ENCODE measurements at places on chromosomes 6 and 20.

- no peak for DNase-seq
Observed at GRCh38 chr6:347951-348859, 43.3 kb upstream of the IRF4 start.

- no peak for DNase-seq
Observed at GRCh38 chr6:73680289-73680918, 15.6 kb upstream of the CD109 start.

DNA sequence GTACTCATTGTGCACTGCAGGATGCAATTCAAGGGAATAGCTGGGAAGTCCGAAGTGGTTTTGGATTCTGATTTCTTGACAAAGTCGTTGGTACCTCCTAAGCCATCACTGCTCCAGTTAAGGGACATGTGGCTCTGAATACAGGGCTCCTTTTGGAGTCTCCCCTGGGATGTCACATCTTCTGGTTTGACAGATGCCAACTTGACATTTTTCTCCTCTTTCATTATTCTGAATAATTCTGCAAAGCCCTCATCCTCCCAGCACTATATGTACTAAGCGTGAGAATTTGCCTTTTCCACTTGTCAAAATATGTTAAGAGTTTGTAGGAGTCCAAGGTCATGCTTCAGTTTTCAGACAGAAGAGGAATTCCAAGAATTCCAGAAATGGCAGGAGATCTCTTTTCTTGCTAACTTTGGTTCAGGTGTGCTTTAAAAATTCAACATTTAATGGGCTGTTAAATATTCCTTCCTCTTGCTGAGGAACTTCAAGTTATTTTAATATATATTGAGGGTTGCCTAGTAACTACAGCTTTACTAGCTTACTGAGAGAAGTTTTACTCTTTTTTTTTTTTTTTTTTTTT, 38.7 kb downstream of the DOK5 start:
- no peak for DNase-seq

DNA sequence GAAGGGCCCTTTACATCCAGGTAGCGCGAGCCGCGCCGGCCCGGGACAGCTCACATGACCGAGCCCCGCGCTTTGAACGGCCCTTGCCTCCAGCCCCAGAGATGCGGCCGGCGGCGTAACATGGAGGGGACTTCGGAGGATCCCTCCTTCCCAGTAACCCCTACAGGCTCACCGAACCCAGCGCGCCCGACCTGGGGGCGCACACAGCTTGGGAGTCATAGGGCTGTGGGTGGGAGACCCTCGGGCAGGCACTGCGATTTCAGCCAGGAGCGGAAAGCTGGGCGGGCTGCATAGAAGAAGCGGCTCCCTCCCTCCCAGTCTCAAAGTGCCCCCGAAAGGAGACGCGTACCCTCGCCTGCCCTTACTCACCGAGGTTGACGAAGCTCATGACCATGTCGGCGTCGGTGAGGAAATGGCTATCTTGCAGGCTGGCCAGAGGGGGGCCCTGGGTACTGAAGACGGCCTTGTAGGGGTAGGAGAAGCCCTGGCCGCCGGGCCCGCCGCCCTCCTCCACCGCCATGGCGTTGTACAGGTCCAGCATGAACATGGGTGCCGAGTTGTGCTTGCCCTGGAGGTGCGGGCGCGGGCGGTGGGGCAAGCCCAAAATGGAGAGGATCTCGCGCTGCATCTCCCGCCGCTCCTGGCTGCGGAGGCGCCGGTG, 975 bp downstream of the BMP7 start:
- no peak for DNase-seq

DNA sequence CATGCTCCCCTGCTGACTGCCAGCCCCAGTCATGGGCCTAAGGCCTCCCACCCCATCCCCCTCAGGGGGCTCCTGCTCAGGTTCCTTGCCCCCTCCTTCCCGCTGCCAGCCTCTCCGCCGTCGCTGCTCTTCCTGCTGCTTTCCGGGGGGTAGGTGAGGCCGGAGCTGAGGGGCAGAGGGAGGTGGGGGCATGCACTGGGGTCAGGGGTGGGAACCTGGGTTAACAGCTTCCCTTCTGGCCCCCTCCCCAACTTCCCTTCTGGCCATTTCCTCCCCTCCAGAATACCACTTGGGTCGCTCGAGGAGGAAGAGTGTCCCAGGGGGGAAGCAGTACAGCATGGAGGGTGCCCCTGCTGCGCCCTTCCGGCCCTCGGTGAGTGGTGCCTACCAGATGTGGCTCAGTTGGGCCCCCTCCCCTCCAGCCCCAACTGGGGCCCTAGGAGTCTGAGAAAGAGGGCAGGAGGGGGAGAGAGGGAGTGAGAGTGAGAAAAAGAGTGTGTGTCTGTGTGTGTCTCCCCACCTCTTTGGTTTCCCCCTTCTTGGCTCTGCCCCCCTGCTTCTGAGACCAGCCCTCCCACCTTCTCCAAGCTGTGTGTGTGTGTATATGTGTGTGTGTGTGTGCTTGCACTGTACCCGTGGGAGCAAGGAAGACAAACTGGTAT, 12.1 kb downstream of the SYNGAP1 start:
- DNase-seq = no peak

DNA sequence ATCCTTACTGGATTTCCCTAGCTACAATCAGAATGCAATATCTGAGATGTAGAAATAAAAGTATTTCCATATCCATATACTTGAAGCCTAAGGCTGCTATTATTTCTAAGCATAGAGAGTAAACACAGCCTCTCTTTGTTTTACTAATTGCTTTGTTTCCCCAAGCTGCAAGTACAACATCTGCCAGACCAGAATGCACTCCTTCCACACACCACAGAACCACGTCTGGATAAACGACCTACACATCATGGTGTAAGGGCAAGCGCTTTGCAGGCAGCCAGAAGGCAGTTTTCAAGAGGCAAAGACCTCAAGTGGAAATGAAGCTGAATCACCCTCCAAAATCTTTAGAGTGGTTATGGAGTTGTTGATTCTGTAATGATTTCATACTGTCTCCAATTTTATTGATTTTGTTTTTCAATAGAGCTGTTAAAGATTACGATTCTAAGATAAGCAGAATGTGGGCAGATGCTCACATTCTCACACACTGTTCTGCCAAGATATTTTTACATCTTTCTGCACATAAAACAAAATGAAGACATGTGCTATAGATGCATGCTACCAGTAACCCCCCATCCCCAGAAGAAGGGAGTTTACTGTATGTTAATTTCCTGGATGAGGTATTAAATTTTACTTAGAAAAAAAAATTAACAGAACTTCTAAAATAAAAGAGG, 88.8 kb downstream of the THEMIS start:
- no peak for DNase-seq

Measured in keratinocyte (primary cell).